ENCODE measurements at places on chromosomes 5 and 9. TPM values are rescaled to one million over a fixed set of nuclear protein-coding genes. Genes with fewer than 3 reads are reported as not detected.

The MXD3 gene
- total RNA-seq, result 24.6 TPM

DNA sequence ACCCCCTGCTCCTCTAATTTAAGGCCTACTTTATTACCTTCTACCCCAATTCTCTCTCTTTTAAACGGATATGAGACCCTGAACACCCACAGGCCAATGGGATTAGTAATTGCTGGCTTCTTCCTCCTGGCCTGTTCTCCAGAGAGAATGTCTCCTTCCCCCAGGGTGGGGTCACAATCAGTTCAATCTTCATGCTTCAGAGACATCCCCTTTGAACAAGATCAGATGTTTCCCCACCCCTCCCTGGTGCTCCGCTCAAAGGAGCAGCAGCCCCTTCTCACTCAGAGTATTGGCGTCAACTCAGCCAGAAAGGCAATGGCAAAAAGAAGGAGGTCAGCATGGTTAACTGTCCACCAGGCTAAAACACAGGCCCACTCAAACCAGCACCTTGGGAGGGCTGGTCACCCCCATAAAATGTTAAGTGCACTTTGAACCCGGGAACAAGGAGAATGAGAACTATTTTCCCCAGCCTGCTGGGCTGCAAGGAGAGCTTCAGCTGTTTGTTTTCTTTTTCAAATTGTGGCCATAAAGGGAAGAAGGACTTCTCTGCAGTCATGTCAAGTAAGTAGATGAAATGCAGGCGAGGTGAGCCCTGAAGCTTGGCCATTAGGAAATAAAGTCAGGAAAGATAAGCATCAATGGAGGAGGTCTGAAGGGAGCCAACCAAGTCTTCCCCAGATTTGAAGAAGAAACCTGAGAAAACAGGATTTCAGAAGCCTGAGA, 20.1 kb downstream of the LHFPL2 start:
- DNase-seq, result no peak

The RASA1 gene
- total RNA-seq, result 79.3 TPM

DNA sequence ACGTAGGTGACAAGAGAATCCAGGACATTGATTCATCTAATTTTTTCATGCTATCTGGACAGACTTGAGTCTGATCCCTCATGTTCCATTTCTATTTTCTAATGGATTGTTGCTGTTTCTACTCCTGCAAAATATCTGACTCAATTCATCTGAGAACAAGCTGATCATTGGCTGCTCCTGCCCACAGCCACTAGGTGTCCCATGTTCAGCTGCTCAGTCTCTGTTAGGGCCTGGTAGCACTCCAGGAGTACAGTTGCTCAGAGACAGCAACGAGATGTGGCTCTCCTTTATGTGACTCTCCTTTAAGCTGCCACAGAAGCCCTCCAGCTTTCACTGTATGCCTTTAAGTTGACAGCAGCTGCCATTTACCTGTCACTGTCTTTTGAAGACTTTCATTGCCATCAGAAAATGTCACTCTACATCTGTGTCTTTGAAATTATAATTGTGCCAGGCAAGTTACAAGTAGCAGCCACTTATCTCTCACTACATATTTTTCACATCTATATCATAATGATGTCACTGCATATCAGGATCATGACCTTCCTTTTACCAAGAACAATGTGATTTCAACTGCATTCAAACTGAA, 1944.2 kb upstream of the NUDT12 start:
- DNase-seq, result peak; percentile 4

The NDST1 gene
- 58.6 TPM for total RNA-seq
